ENCODE measurements at places on chromosomes 11 and 22.
A peak's percentile ranks its signal among the peaks of the same experiment; 100 is the strongest.

DNA sequence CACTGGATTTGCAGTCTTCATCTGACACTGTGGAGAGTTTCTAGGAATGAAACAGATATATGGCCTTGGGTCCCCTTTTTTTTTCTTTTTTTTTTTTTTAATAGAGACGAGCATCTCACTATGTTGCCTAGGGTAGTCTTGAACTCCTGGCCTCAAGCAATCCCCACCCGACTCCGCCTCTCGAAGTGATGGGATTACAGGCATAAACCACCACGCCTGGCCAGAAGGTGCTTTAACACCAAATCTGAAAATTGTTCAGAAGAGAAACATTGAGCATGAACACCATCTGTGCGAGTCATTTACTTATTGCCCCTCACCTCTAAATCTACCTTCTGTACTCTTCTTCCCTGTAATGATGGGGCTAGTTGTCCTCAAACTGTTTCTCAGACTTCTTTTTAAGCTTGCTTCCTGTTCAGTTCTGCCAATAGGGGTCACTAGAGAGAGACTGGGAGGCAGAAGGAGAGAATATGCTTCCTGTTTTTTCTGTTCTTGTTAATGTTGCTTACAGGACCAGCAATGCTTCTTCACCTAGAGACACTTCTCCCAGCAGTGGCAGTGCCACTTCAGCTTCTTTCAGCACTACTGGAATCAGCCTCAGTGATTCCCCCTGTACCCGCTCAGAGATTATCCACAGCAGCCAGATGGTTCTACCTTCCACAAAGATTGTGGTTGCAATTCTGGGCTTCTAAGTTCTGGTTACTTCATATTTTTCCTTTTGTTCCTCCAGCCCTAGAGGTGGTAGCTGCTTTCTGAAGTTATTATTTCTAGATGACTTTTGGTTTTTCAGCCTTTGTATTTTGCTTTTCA lies 20.8 kb upstream of the ZBED5 start:
- peak; percentile 57 for DNase-seq

DNA sequence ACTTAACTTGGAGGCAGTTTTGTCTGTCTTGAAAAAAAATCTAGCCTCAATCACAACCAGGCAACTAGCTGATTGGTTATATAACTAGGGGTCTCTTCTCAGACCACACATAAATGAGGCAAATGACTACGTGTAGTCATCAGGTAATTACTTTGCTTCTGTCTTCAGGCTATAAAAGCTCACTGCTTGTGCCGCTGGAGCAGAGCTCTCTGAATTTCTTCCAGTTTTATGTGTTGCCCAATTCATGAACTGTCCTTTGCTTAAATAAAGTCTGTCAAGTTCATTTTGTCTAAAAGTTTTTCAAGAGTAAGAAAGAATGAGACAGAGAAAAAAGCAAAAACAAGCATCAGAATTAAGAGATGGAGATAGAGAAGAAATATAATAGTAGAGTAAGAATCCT lies 93.4 kb downstream of the MUC15 start:
- DNase-seq = peak; percentile 6

- no peak for DNase-seq
Observed at GRCh38 chr11:45355706-45356041, 69.5 kb upstream of the SYT13 start.

DNA sequence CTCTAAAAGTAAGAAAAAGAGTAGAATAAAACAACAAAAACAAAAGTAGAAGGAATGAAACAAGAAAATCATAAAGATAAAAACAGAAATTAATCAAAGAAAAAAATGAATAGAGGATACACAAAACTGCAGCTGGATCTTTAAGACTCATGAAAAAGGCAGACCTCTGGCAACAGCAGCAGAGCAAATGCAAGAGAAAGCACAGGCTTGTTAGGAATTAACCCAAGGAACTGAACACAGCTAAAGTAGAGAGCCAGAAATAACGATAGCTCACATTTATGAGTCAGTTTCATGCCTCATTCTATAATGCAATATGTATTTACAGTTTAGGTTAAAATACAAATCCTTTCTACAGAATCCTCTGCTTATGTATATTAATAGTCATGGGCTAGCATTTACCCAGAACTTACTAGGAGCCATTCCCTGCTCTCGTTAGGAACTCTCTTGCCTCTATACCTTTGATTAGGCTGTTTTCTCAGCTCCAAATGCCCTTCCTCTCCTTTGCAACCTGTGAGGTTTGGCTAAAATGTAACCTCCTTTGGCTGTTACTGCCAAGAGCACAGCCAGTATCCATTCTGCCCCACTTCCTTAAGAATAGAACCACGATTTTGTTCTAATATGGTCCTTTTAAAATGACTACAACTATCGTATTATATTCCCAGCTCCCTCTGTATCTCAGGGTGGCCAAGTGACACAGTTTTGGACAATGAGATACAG lies 38.3 kb upstream of the NFAM1 start:
- DNase-seq = no peak

DNA sequence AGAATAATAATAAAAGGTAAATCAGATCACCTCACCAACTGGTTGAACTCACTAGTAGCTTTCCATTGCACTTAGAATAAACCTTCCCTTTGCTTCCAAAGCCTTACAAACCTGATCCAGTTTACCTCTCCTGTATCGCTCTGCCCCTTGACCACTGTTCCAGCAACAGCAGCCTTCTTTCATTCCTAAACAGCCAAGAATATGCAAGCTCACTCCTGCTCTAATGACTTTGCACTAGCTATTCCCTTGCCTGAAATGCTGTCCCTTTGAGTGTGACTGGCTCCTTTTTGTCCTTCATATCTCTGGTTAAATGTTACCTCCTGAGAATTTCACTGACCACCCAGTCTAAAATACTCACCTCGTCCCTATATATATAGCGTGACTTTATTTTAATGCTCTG lies 9.6 kb upstream of the PIK3C2A start:
- DNase-seq = no peak

GRCh38 chr11:47961383-47961782 lies 19.0 kb upstream of the PTPRJ start:
- DNase-seq = no peak

DNA sequence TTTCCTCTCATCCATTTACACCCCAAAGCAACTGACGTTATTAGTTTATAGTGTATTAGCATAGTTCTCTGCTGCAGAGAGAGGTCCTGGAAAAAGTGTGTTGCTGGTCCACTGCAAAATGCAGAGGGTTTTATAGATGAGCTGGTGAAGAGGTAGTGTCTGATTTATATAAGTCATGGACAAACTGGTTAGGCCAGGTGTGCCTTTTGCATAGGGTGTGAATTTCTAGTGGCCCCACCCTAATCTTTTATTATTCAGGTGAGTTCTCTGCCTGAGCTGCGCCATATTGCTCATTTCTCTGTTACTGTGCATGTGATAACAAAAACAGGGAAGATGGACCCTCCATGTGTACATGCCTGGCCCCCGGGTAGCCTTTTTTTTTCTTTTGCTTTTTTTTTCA lies 43.1 kb upstream of the TRIM77 start:
- no peak for DNase-seq

DNA sequence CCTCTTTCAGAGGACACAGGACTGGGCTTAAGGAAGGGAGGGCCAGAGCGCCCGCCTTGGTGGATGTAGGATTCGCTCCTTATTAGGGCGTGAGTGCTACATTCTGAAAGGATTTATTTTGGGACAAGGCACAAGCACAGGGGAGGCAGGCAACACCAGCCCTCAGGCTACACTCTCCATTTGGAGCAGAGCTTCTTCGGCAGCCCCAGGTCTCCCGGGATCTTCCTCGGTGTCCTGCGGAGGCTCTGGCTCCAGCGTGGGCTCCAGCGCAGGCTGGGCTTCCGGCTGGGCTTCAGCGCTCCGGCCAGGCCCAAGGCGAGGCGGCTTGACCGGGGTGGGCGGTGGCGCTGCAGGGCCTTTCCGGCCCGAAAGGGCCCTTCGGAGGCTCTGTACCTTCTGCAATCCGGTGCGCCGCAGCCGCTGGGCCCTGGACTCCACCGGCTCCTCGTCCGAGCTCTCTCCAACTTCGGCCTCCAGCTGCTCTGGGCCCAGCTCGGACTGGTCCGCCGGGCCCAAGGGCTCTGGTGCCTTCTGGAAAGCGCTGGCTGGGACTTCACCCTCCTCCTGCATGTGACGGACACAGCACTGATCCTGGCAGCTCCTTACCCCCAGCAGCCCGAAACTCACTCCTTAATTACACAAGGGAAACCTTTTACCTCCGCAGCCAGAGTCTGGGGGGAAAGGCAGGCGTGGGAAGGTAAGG lies 1.1 kb downstream of the CAVIN3 start:
- peak; percentile 22 for DNase-seq

GRCh38 chr11:10504490-10504889 lies 36.5 kb downstream of the RNF141 start:
- DNase-seq = no peak

DNA sequence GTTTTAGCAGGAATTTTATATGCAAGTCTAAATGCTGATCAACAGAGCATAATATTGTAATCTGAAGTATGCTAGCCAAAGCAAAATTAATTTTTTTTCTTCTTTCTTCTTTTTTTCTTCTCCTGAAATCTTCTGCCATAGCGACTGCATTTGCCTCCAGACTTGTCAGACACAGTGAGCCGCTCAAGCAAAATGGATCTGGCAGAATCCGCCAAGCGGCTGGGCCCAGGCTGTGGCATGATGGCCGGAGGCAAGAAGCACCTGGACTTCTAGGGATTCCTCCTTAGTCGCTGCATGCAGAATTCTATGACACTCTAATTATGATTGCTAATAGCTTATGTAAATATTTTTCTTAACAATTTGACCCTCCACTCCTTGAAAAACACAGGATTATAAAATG lies 27.9 kb downstream of the PAX6 start:
- no peak for DNase-seq

DNA sequence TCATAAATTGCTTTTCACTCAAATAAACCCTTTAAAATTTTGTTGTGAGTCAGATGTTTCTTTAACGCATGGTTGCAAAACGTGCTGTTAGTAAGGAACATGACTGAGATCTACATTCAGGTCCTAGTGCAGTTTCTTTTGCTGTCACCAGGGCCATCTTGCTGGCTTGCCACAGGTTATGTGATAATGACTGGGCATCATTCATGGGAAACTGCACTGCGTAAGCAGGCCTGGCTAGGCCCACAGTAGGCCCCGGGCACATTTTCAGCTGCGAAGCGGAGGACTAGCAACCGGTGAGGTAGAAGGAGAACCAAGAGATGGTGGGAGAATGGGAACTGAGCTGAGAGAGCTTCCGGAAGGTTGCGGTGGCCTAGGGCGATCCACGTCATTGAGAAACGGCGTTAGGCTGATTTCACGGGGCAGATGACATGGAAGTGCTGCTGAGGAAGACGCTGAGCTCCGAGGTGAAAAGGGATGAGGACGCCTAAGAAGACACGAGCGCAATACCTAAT lies 3.2 kb upstream of the KLHDC7B start:
- peak; percentile 40 for DNase-seq

- DNase-seq = no peak
Observed at GRCh38 chr11:102306048-102306597, 11.2 kb upstream of the BIRC3 start.

GRCh38 chr11:43947003-43947500 lies 4.6 kb downstream of the C11orf96 start:
- DNase-seq = no peak

Measured in fibroblast of gingiva (primary cell).